ENCODE measurements at places on chromosomes 7 and 10. TPM values are rescaled to one million over a fixed set of nuclear protein-coding genes. Genes with fewer than 3 reads are reported as not detected.

DNA sequence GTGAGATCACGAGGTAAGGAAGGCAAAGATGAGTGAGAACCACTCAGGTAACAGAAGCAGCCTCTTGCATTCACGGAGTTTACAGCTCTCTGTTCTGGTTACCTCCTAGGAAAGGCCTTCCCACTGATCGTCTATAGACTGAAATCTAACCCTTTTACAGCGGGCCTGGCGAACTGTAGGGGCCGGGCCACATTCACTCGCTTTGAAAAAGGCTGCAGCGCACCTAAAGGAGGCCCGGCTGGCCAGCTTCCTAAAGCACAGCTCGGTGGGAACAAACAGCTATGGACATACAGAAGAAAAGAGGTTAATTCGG is 565 bp downstream of the ATP5MK start:
- peak; percentile 43 for DNase-seq

DNA sequence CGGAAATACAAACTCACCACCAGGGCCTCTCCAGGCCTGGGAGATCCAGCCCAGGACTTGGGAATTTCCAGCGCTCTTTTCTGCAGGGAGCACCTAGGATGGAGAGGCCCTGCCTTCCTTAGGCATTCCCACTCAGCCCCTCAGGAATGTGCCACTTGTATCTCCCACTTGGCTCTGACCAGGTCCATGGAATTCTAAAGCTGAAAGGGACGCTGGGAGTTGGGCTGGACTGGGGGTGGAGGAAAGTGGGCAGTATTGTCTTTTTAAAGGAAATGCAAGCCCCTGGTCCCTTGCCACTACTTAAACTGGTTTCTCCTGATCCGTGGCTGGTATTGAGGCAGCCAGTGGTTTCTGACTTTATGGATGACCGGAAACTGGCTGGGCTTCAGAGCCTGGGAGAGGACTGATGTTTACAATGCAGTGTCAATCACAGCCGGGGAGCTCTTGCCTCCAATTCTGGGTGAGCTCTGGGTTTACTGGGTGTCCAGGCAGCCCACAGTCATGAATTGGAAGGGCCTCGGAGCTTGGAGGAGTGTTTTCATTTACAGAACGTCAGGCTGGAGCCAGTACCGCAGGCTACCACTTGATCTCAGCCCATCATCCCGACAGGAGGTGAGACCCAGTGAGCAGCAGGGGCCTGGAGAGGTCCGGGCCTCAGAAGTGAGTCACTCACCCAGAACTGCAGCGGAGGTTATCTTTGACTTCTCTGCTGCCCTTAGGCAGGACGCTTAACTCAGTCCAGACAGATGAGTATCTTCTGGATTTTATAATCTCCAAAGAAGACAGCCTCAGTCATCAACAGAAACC is 27.3 kb downstream of the AGAP3 start:
- DNase-seq: no peak

DNA sequence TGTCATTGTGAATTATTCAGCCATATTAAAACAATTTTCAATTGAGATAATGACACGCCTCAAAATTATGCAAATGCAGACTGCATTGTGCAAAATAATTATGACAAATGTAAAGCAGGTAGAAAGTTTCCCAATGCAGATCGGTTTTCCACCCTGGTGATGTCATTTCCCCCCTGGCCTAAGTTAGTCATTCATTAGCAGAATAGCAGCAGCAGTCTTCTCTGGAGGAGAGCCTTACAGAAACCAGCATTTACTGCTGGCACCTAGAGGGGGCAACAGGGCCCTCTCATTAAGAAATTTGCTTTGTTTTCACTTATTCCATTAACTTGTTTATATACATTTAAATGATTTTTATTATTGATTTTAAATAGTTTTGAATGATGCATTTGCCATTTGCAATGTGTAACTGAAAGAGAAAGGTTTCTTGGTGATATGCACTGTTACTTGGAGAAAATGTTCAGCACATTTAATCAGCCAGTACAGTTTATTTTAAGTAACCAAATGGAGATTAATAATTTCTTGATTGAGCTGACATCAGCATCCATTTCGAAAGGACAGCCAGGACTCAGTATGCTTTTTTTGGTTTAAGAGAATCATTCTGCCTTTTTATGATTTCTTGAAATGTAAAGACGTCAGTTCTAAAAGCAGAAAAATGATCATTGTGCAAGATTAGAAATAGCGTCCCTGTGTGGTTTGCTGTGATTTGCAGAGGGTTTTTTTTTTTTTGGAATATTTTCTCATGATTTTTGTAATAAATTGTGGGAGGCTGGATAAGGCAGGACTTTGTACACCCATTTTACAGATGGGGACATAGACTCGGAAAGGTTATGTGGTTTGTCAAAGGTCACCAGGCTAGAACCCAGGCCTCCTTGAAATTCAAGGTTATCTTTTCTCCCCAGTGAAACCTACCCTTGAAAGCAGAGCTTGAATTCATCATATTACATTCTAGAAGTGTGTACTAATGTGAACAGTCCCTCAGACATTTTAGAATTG is 3.5 kb downstream of the ARID5B start:
- DNase-seq: peak; percentile 73

GRCh38 chr10:52312942-52313255 is 1.2 kb upstream of the DKK1 start:
- no peak for DNase-seq

DNA sequence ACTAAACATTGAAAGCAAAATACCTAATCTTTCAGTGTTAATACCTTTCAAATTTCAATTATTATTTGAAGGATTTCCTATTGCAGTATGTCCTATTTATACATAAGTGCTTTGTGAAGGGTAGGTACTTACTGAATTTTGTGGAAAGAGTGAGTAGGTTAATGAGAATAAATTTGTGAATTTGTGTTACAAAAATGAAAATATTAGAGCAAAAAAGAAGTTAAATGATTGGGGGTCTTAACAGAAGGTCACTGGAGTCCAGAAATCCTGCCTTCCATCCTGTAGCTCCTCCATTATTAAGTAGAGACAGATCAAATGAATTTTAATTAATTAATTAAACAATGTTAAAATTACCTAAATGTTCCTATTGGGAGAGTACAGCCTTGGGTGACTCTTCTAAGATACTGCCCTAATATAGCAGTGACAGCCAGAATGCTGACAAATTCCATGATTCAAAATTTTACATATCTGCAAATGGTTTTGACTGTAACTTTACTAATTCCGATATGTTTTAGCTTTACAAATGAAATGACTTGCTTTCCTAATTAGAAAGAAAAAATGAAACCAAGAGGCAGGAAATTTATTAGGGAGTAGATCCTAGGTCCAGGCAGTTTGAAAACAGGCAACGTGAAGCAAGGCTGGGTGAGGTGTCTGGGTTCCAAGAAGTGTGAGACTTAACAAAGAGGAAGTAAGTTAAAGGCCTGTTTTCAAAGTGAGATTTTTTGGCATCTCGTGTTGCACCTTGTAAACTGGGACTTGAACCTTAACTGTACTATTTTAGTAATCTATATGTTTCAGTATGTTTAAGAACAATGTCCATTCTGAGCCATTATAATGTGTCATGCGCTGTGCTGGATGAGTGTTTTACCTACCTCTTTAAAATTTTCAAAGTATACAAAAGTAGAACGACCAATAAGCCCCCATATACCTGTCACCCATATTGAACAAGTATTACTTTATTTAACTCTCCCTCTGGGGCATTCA is 1.5 kb downstream of the PIK3CG start:
- peak; percentile 84 for DNase-seq

DNA sequence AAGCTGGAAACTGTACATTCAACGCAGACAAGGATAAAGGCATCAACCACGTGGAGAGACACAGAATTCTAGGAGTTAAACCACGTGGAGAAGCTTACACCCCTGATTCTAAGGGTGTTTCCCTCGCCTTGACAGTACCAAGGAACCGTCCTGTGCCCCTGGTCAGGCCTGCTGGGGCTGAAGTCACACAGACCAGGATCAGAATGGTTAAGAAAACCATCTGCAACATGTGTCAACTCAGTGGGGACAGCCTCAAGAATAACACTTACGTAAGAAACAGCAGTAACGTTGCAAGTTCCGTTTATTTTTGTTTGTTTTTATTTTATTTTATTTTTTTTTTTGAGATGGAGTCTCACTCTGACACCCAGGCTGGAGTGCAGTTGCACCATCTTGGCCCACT is 55.6 kb downstream of the CHST15 start:
- DNase-seq: no peak

Gene PNLIP
- not detected for total RNA-seq

- DNase-seq: no peak
These were observed 27.0 kb downstream of the ZNF786 start for GRCh38 chr7:149063476-149063875.

GRCh38 chr10:71547312-71547711 is 150.6 kb downstream of the CDH23 start:
- no peak for DNase-seq

- DNase-seq: no peak
These were observed 302.4 kb downstream of the PTEN start for GRCh38 chr10:88165849-88166271.

DNA sequence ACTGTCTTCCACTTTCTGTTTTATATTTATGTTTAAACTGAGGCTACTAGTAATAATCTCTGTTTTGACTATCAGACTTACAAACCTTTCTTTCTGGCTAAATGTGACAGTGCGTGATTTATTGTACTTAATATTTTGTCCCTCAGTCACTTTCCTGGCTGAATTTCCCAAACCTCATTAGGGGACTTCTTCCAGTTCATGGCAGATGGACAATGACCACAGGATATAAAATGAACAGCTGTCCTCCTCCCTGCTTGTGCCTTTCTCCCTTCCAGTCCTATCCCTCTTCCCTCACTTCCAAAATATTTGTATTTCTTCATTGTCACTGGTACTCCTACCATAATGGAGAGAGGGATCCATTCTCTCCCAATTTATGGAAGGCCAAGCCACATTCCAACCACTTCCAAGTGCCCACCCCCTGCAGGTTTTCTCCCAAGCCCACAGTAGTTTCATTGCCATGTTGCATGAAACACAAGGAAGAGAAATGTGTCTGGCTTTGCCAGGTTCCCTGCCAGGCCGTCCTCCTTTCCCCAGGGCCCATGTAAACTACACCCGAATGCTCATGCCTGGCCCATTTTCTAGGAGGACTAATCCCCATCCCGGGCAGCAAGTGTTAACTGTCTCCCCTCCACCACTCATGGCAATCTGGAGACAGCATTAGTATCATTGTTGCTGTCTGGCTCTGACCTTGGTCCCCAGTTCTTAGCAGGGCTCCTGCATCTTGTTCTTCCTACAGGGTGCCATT is 269.5 kb upstream of the SLC26A5 start:
- no peak for DNase-seq

GRCh38 chr7:106571563-106571962 is 89.4 kb downstream of the CCDC71L start:
- no peak for DNase-seq

Gene PTPRE
- total RNA-seq: 20.4 TPM
